Right ventricle myocardium inferior (tissue), 1 donor: ENCODE measurements at places on chromosomes 4 and X. TPM values are rescaled to one million over a fixed set of nuclear protein-coding genes. Genes with fewer than 3 reads are reported as not detected.

Gene ZNF630
- total RNA-seq, result 2.4 TPM

DNA sequence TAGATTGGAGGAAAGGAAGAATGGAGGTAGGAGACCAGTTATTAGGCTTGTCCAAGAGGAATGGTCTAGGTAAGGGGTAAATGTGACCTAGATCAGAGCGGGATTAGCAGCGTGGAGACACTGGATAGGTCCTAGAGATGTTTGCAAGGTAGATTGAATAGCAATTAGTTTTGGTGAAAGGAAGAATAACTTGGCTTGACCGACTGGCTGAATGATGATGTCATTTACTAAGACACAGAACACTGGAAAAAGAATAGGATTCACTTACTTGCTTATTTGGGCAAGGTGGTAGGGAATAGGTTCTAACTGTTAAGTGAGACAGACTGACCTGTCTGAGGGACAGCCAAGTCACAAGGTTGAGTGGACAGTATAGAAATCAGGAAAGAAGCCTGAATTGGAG lies 71.3 kb downstream of the VEGFC start:
- no peak for DNase-seq

GRCh38 chr4:54643958-54644751 lies 13.6 kb upstream of the KIT start:
- no peak for DNase-seq

DNA sequence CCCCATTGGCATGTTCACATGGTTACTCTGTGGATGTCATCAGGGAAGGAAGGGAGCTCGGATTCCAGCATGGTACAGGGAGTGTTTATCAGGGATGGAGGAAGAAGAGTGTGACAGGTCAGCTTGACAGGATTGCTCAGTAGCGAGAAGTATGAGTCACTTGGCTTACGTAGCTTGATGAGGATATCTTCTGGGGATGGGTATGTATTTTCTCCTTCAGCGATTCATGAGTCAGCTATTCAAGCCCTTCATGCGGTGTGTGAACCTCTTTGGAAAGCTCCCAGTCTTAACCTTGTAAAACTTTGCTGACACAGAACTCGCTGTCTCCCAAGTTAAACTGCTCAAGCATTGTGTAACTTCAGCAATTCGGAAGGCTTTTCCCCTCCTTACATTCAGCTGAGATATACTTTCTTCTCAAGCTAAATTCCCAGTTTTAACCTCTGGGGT lies 275.4 kb downstream of the ARHGAP10 start:
- DNase-seq, result no peak

Gene POU4F2
- not detected for total RNA-seq

DNA sequence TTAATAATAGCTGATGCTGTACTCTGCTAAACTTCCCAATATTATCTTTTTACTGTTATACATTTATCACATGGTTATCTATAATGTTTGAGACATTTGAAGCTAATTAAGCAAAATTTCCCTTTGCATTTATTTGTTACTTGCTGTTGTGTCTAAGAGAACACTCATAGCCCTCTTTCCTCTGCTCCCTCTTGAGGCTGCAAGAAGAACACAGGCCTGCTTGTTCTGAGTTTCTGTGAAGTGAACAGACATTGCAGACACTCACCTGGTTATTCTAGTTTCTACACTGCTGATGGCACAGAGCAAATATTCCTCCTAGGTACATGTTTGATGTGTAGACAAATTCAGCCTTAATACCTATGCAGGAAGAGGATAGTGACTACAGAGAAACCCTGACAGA lies 367.8 kb downstream of the GASK1B start:
- no peak for DNase-seq

- DNase-seq, result no peak
Measured at GRCh38 chrX:9329056-9329455, 135.8 kb upstream of the TBL1X start.

Gene DLG3
- total RNA-seq, result 9.5 TPM

- no peak for DNase-seq
Measured at GRCh38 chr4:84286048-84286447, 213.0 kb downstream of the NKX6-1 start.

Gene N4BP2
- total RNA-seq, result 4.1 TPM

Gene DGKK
- total RNA-seq, result not detected

GRCh38 chr4:90120815-90121214 lies 6.4 kb upstream of the CCSER1 start:
- DNase-seq, result no peak
